WTC11 (cell line): ENCODE measurements at places on chromosomes 1 and 21.
A peak's percentile ranks its signal among the peaks of the same experiment; 100 is the strongest.

GRCh38 chr1:231855361-231855760, 228.8 kb downstream of the DISC1 start:
- no peaks in the 10 kb centered on the region for H3K36me3 ChIP-seq
- no peak for DNase-seq
- no peak overlapping the region for H3K4me3 ChIP-seq
- peaks cover 23% of the 10 kb centered on the region for H3K4me1 ChIP-seq
- no peaks in the 10 kb centered on the region; the same call in 1 of the 2 replicates for H3K27me3 ChIP-seq

GRCh38 chr1:64184003-64184440, 19.4 kb upstream of the UBE2U start:
- peak overlapping the region; percentile 46; the same call in 1 of the 2 replicates for H3K27ac ChIP-seq
- H3K36me3 ChIP-seq: no peaks in the 10 kb centered on the region
- peaks cover 21% of the 10 kb centered on the region for H3K4me1 ChIP-seq

DNA sequence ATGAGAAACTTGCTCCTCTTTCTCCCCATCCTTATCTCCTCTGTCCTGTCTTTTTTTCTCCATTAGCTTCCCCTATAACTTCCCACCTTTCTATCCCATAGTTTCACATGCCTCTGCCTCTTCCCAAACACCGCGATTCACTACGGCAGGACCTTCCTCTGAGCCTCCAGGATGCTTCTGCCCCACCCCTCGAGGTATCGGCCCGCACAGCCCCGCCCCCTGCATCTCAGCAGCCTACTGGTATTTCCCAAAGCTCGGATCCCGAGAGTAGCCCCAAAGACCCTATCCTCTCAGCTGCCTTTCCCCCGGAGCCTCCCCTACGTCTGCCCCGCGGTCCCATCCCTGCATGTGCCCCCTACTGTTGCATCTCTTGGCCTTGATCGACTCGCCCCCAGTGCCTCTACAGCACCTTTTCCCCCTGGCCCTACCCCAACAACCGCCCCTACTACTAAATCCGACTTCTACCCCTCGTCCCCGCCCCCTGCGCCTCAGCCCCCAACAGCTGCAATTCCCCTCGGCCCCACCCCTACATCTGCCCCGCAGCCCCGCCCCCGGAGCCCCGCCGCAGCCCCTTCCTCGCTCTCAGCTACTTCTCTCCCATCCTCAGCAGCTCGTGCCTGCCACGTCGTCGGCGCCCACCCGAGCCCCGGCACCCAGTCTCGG, 512 bp downstream of the PIAS3 start:
- peak overlapping the region; percentile 69 for H3K27ac ChIP-seq
- H3K4me1 ChIP-seq: peaks cover 12% of the 10 kb centered on the region
- H3K27me3 ChIP-seq: no peaks in the 10 kb centered on the region
- H3K4me3 ChIP-seq: peak overlapping the region; percentile 98
- peaks cover 47% of the 10 kb centered on the region for H3K36me3 ChIP-seq
- DNase-seq: peak; percentile 88

DNA sequence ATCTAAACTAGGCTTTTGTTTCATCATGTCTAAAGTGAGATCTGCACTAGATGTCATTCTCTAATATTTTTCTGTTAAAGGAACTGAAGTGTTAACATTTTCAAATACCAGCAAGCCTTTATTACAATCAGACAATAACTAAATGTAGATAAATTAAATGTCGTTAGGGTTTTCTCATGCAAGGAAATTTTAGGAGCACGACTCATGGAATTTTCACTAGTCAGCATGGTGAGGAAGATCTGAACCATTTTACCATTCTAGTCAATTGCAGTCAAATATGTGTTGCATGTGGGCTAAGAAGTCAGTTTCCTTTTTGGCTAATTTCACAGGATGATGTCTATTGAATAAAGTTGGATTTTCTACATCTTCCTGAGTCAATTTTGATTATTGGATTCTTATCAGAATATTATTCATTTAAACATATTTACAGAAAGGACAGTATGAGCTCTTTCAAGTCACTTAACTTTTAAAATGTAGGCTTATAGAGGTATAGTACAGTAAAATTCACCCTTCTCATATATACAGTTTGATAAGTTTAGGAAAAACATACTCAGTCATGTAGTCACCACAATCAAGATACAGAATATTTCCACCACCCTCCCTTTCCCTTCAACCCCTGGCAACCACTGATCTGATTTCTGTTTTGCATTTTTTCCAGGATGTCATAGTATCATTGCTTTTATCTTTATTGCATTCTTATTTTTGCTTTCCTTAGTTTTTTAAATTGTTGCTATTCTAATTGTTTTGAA, 9.2 kb downstream of the GCSAML start:
- H3K27me3 ChIP-seq: no peaks in the 10 kb centered on the region
- H3K27ac ChIP-seq: no peak overlapping the region
- H3K36me3 ChIP-seq: no peaks in the 10 kb centered on the region

DNA sequence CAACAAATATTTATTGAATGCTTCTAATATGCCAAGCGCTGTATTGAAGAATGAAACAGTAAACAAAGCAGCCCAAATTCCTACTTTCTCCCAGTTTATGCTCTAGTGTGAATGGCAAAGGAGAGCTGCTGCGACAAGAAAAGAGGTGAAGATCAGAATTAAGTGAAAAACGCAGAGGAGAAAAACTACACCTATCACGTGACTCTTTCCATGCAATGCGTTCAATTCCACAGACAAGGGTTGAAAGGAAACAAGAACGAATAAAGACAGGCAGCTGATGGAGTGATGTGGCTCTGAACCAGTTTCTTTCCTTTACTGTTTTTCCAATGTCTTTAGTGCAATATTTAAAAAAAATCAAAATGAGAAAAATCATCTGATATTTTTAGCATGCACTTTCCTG, 23.6 kb downstream of the MT1HL1 start:
- no peak overlapping the region for H3K27ac ChIP-seq
- H3K4me1 ChIP-seq: peaks cover 9% of the 10 kb centered on the region
- H3K27me3 ChIP-seq: no peaks in the 10 kb centered on the region
- no peaks in the 10 kb centered on the region for H3K36me3 ChIP-seq
- no peak for DNase-seq

- no peaks in the 10 kb centered on the region for H3K36me3 ChIP-seq
- no peak overlapping the region for H3K4me3 ChIP-seq
- no peak for DNase-seq
- no peak overlapping the region for H3K27ac ChIP-seq
- H3K27me3 ChIP-seq: no peaks in the 10 kb centered on the region
These were observed 10.8 kb upstream of the BCAR3 start for GRCh38 chr1:93692451-93692861.

DNA sequence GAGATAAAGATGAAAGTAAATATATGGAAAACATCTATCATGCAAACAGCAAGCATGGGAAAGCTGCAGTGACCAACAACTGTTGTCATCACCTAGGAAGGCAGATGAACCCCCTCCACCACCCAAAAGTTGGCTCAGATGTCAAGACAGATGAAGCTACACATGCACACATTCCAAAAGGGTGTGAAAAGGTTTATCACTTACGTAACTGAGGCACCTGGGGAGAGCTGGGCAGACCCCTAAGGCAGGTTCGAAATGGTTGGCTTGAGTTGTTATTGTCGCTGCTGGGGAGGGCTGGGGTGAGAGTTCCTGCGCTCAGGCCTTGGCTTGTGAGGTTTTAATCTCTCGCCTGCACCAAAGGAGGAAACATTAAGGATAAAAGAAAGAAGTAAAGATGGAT, 355.1 kb upstream of the CHRM3 start:
- H3K4me3 ChIP-seq: no peak overlapping the region
- no peaks in the 10 kb centered on the region for H3K27me3 ChIP-seq
- H3K27ac ChIP-seq: no peak overlapping the region
- peaks cover 7% of the 10 kb centered on the region; the same call in 1 of the 2 replicates for H3K36me3 ChIP-seq
- H3K4me1 ChIP-seq: peaks cover 20% of the 10 kb centered on the region
- no peak for DNase-seq

DNA sequence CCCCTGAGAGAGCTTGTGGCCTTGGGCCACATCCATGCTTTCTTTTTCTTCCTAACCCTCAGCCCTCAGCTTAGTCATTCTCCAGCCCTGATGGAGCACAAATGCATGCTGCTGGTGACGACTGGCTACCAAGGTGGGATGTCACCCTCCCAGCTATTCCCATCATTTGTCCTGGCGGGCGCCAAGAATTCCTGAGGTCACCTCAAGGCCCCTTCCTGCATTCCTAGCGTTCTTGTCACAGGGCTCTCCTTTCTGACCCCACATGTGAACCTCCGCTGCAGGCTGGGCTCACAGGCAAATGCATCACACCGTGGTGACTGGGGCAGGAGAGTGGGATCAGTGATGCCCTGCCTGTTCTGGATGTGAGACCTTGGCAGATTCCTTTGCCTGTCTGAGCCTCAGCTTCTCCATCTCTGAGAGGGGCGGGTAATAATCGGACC, 53.4 kb upstream of the IFFO2 start:
- no peaks in the 10 kb centered on the region; the same call in 1 of the 2 replicates for H3K27me3 ChIP-seq
- H3K4me1 ChIP-seq: peaks cover 43% of the 10 kb centered on the region
- H3K36me3 ChIP-seq: no peaks in the 10 kb centered on the region
- H3K27ac ChIP-seq: peak overlapping the region; percentile 57; the same call in 1 of the 2 replicates
- no peak overlapping the region for H3K4me3 ChIP-seq
- peak; percentile 34 for DNase-seq

GRCh38 chr1:10152709-10153284, 57.6 kb upstream of the KIF1B start:
- H3K4me1 ChIP-seq: no peaks in the 10 kb centered on the region
- H3K4me3 ChIP-seq: no peak overlapping the region
- no peak overlapping the region for H3K27ac ChIP-seq
- DNase-seq: peak; percentile 80
- H3K27me3 ChIP-seq: no peaks in the 10 kb centered on the region

DNA sequence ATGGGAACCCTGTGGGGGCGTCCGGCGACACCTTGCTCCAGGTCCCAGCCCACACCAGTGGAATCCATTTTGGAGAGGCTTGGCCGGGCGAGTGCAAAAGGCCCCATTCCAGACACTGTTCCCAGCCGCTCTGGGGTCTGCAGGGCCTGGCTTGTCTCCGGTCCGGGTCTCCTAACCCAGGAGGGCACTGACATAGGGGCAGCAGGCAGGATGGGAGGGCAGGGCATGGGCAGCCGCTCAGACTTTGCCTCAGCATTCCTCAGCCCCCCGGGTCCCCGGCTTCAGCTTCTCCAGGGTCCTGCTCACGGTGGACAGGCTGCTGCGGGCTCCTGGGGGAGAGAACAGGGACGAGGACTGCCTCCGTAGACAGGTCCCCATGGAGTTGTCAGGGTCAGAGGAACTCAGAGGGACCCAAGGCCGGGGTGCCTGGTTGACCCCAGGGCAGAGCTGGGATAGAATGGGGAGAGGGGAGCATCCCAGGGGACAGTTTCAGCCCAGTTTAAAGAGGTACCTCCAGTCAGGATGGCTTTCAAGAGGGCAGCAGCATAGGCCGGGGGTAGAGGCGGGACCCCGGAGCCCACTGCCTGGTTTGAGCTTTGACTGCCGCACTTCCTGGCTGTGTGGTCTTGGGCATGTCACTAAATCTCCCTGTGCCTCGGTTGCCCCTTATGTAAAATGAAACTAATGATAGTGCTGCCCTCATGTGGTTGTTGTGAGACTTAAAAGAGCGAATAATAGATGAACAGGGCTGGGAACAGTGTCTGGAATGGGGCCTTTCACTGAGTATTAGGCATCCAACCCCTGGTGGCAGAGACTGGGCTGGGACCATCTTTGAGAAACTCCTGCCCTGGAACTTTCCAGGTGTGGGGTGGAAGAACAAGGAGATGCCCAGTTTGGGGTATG, 3.7 kb downstream of the KNCN start:
- no peak overlapping the region for H3K27ac ChIP-seq
- no peak overlapping the region for H3K4me3 ChIP-seq
- H3K4me1 ChIP-seq: peaks cover 34% of the 10 kb centered on the region

DNA sequence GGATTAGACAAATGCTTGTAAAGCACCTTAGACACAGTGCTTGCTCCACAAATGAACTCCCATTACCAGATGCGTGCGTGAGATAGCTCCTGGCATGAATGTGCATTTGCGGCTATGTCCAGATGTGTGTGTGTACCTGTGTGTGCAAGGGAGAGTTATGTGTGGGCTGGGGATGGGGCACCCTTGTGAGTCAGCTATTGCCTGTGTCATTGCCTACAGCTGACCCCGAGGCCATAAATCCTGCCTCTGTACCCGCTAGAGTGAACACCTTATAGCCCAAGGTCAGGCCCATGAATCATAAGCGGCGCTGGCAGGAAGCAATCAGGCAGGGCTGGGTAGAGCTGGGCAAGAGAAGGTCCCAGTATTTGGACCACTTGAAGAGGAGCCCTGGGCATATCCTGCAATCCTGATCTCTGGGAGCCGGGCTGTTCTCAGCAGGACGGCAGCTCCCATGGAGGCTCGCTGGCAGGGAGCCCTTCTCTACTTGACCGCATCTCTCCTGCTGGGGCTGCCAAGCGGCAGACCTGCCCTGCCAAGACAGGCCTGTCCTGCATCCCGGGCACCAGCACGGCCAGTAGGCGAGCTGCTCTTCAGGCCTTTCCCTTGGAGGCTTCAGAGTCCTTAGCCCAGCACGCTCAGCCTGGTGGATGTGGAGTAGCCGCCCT, 86.4 kb downstream of the TMEM53 start:
- no peak for DNase-seq
- H3K4me1 ChIP-seq: peaks cover 34% of the 10 kb centered on the region
- H3K4me3 ChIP-seq: no peak overlapping the region
- H3K27ac ChIP-seq: no peak overlapping the region
- H3K27me3 ChIP-seq: peaks cover 2% of the 10 kb centered on the region; the same call in 1 of the 2 replicates

GRCh38 chr1:194698908-194699318, 1512.5 kb upstream of the B3GALT2 start:
- no peaks in the 10 kb centered on the region for H3K27me3 ChIP-seq
- no peaks in the 10 kb centered on the region for H3K36me3 ChIP-seq
- no peak overlapping the region for H3K4me3 ChIP-seq
- no peak overlapping the region for H3K27ac ChIP-seq
- H3K4me1 ChIP-seq: no peaks in the 10 kb centered on the region

DNA sequence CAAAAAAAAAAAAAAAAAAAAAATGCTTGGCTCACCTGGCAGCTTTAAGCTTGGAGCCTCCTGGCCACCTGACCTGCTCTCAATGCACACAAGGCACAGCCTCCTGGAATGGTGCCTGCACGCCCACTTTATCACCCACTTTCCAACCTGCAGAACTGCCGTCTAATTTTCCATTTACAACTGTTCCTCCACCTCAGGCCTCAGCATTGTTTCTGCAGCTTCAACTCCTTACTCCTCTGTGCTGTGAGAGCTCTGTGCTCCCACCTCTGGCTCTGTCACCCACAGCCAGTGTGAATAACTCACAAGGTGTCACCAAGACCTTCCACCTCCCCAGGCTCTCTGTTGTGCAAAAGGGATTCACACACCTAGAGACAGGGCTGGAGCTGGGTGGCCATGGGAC, 38.7 kb upstream of the GPR157 start:
- H3K27ac ChIP-seq: peak overlapping the region; percentile 77
- H3K36me3 ChIP-seq: peaks cover 6% of the 10 kb centered on the region
- DNase-seq: no peak
